ENCODE measurements at places on chromosomes 4 and X.

GRCh38 chr4:110610620-110610939 is 12.3 kb downstream of the PITX2 start:
- DNase-seq, result no peak

- no peak for DNase-seq
These were observed 83.8 kb downstream of the LUZP4 start for GRCh38 chrX:115373308-115373707.

DNA sequence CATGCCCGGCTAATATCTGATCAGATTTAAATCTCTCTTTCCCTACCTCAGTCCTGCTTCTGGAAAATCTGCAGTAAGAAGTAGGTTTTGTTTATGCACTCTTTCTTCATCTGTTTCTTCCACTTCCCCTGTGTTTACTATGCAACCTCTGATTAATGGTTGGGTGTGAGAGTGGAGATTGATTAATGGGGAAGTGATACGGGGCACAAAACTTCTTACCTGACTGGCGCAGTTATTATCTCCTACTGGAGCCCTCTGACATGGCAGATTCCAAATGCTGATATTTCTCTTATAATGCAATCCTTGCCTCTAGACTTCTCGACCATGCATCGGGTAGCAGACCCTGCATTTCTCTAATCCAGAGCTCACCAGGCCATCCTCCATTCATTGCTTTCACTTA is 60.2 kb upstream of the HPGD start:
- DNase-seq, result no peak

GRCh38 chr4:6688879-6689505 is 4.7 kb upstream of the S100P start:
- no peak for DNase-seq

- no peak for DNase-seq
These were observed 191.4 kb downstream of the ADAMTS3 start for GRCh38 chr4:72377491-72378194.

- DNase-seq, result no peak
These were observed 54.7 kb downstream of the ATXN3L start for GRCh38 chrX:13265111-13265510.
